ENCODE measurements at places on chromosomes 4 and X.

- no peak for DNase-seq
These were observed 7.9 kb downstream of the GPR101 start for GRCh38 chrX:137025930-137026329.

DNA sequence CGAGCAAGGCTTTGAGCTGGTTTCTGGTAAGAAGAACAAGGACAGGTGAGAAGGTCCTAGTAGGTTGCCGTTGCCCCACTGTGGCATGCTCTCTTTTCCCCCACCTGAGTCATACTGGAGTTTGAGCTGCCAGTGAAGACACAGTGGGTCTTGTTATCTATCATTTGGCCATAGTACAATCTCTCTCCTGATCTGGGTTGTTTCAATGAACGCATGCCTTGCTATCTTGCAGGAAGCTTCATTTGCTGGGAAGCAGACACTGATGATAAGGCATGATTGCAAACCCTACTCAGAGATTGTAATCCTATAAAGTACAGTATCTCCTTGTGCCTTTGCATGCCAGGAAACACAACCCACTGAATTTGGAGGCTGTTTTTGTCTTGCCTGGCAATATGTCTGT, 77.4 kb downstream of the CLNK start:
- DNase-seq = no peak

DNA sequence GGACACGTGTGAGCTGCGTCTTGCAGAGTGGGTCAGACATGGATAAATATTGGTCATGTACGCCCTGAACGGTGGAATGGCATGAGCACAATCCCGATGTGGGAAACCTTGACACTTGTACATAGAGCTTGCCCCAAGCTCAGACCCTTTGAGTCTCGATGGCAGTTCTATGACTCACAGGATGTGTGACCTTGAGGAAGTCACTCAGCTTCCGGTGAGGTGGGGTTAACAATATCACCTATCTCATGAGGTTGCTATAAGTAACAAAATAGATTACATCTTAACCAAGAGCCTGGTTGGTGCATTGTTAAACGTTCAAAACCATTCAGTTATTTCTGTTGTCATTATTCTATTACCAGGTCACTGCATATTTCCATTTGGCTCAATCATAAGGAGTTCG, 109.1 kb upstream of the TBL1X start:
- DNase-seq = no peak

DNA sequence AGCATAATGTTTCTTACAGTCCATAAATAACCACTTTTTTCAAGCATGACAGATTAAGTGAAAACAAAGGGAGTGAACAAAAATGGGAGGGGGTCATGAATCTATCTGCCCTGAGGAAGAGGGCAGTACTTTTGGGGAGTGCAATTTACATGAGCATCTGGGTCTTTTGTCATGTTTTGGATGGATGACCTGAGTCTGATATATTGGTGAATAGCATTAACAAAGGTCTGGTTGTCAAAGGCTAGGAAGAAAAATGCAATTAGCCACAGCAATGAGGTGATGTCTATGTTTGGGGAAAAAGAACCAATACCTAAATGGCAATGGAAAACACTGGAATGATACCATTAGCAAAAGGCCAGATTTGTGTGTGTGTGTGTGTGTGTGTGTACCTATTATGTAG, 15.1 kb upstream of the MAD2L1 start:
- no peak for DNase-seq

DNA sequence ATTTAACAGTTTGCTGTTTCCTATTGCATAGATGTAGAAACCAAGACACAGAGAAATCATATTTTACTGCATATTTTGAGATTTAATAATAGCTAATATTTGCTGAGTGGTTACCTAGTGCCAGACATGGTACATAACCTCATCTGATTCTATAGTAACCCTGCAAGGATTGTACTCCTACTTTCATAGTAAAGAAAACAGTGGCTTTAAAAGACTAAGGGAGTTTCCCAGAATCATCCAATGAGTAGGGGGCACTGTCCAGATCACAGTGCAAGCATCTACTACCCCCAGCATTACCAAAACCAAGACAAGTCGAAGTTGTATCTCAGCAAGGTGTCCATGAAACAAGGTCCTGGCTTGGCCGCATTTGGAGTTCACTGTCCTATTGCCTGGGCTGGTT, 224.5 kb upstream of the TENM3 start:
- DNase-seq = no peak

GRCh38 chr4:168917138-168917779, 92.8 kb downstream of the CBR4 start:
- no peak for DNase-seq

GRCh38 chr4:121709766-121710405, 13.1 kb upstream of the ANXA5 start:
- DNase-seq = no peak

- no peak for DNase-seq
These were observed 95.9 kb upstream of the DUSP21 start for GRCh38 chrX:44747969-44748368.

DNA sequence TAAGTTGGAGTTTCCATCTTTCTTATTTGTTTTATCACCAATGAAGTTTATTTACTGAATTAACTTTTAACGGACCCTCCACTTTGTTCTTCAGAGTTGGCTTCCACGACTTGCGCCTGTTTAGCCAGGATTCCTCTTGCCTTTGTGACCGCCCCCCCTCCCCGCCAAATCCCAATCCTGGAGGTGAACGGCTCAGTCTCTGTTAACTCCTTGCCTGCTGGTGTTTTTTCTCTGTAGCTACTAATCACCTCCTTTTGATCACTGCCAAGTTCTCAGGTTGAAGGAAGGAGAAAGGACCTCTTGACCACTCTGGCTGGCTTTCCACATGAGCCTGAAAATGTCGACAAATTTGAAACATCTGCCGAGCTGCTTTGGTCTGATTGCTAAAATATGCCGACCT, 46.8 kb upstream of the BCOR start:
- no peak for DNase-seq

- DNase-seq = no peak
These were observed 359.5 kb downstream of the DTHD1 start for GRCh38 chr4:36640876-36641275.

- no peak for DNase-seq
These were observed 135.8 kb upstream of the GUCY1A1 start for GRCh38 chr4:155530857-155531256.

GRCh38 chr4:33722800-33723516, 2521.4 kb downstream of the ARAP2 start:
- no peak for DNase-seq

DNA sequence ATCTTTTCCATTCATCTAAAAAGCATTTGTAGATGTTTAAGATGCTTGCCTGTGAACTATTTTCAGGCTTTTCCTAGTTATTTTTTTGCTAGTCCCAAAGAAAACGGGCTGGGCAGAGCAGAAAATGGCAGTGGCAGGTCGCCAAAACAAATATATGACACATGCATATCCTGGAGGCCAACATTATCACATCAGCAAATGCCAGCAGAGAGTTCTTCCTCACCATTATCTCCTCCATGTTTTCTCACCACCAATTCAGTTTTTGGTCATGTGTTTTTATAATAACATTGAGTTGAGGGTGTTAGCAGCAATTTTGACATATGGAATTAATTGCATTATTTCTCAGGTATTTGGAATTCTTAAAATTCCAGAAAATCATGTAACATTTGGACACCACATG, 97.9 kb upstream of the EOLA2 start:
- no peak for DNase-seq

GRCh38 chr4:33493231-33493630, 2751.1 kb downstream of the ARAP2 start:
- no peak for DNase-seq

GRCh38 chr4:85430697-85431096, 44.3 kb upstream of the ARHGAP24 start:
- no peak for DNase-seq

GRCh38 chr4:185562531-185562930, 27.2 kb upstream of the PDLIM3 start:
- DNase-seq = no peak

All from GDM1 (cell line).